ENCODE measurements at places on chromosomes 16 and 17.

GRCh38 chr16:13378151-13378550, 476.8 kb downstream of the SHISA9 start:
- no peak for ATAC-seq

GRCh38 chr16:89491238-89491869, 993 bp upstream of the ANKRD11 start:
- peak; percentile 16 for ATAC-seq

GRCh38 chr16:16059895-16060590, 110.6 kb downstream of the ABCC1 start:
- no peak for ATAC-seq

DNA sequence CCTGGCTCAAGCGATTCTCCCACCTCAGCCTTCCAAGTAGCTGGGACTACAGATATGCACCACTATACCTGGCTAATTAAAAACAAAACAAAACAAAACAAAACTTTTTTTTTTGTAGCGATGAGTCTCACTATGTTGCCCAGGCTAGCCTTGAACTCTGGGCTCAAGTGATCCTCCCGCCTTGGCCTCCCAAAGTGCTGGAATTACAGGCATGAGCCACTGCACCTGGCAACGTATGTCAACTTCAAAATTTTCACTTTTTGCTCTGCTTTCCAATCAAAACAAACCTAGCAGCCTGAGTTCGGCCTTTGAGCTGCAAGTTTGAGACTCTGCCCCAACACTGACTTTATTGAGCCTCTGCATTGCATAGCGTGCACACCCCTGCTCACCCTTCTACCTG, 4.5 kb upstream of the RAI1 start:
- ATAC-seq = no peak

DNA sequence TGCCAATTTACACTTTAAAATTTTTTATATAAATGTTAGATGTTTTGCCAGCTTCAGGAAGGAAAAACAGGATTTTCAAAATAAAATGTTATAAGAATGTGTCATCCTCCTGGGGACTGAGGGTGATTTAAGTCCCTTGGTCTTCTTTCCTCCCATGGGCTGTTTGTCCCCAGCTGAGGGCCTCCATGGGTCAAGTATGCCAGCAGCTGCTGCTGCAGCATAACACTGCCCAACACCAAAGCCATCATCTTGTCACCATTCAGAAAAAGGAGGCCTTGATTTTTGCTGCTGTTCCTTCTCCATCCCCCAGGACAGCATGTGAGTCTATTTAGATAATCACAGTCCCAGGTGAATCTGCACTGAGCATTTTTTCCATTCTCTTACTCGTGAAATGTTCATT, 188.5 kb downstream of the LGALS9B start:
- ATAC-seq = no peak

- no peak for ATAC-seq
Measured at GRCh38 chr17:82693168-82693867, 5.2 kb downstream of the RAB40B start.

DNA sequence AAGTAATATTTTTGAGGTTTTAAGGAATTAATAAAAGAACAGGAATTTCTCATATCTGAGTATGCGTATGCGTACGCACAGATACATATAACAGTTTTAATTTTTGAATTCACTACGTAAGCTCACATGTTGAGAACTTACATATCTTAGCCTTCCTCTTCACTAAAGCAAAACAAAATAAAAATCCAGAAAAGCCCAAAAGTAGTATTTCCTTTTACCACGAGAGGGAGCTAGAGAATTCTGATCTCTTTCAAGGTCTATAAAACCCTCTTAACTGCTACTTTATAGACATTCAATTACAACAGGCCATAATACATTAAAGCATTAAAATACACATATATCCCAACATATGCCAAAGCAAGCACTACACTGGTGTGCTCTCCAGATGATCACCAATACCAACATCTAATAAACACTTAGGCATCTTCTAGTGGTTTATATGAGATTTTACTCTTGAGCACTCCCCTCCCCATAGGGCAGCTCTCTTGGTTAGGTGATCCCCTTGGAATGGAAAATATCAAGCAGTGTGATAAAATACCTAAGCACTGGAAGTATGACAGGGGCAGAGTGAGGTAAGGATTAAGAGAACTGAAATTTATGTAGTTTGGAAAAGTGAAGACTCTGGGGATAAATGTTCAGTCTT, 94.0 kb downstream of the SKAP1 start:
- peak; percentile 65 for ATAC-seq

DNA sequence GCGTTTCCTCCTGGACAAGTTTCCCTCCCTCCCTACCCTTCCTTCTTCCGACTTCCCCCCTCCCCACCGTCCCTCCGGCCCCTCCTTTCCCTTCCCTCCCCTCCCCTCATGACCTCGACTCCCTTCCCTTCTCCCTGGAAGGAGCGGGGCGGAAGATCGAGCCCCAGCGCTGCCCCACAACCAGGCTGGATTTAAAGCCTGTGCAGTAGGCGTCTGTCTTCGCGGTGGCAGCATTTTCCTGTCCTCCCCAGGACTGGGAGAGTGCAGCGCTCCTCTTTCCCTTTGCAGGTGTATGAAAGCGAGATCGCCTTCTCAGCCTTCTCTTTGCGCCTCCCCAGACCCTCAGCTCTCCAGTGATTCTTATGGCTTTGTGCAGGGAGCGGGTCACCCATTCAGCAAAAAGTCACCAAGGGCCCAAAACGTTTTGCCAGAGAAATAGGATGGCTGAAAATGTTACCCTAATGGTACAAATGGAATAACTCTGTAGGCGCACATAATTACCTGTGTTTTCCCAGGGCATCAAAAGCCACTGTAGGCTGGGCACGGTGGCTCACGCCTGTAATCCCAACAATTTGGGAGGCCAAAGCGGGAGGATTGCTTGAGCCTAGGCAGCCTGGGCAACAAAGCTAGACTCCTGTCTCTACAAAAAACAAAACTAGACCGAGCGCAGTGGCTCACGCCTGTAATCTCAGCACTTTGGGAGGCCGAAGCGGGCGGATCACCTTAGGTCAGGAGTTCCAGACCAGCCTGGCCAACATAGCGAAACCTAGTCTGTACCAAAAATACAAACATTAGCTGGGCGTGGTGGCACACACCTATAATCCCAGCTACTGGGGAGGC, 40.8 kb downstream of the SLFN12L start:
- no peak for ATAC-seq

DNA sequence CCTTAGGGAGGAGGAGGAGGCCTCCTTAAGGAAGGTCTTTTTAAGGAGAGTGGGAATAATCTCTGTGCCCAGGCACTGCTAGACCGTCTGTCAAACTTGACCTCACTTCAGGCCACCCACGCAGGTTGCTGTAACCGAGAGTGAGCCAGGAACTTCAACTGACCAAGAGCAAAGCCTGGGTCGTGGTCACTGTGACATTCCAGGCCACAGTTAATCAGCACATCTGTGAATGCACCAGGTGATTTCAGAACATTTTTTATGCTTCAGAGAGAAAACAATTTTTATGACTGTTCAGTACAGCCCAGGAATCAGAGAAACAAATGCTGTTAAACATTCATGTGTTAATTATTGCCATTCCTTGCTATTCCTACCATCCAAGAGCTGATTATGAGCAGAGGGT, 226.6 kb upstream of the ASIC2 start:
- no peak for ATAC-seq

GRCh38 chr17:15501282-15501681, 33.9 kb upstream of the CDRT4 start:
- no peak for ATAC-seq

DNA sequence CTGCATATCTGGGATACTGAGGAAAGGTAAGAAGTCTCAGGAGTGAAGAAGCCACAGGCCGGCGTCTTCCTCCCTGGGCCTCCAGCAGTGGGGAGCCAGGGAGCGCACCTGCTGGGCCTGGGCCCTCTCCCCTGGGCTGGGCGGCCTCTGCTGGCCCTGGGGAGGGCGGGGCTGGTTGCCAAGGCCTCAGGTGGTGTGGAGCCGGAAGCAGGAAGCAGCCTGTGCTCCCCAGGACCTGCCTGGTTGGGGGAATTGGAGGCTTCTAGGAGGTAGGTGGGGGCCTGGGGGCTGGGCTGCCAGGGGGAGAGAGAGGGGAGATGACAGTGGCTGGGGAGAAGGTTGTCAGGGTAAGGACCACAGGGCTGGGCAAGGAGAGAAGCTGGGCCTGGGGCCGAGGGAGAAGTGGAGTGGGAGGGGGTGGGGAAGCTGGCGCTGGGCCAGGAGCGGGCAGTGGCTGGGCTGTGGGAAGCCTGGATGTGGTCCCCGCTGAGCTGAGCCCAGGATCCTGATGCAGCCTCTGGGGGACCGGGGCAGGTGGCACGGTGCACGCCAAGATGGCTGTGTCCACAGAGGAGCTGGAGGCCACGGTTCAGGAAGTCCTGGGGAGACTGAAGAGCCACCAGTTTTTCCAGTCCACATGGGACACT, at the start of gene SMIM22:
Gene SMIM22 (plus strand): TSS at position 189 of the 647 bp plus-strand sequence. CDS start 366 bp downstream, at position 555.
- no peak for ATAC-seq

DNA sequence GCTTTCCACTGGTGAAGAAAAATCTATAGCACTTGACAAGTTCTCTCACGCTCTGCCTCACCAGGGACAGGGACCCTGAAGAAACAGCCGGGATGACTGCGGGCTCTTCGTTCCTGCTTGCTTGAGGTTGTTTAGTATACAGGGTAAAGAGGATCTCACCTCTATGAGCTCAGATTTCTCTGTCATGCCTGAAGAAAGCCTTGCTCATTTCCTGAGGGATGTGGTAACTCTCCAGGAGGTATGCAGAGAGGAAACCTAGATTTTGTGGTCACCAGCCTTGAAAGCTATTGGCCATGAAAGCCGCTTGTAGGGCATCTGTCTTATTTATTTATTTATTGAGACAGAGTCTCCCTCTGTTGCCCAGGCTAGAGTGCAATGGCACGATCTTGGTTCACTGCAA, 23.2 kb downstream of the USP43 start:
- no peak for ATAC-seq

DNA sequence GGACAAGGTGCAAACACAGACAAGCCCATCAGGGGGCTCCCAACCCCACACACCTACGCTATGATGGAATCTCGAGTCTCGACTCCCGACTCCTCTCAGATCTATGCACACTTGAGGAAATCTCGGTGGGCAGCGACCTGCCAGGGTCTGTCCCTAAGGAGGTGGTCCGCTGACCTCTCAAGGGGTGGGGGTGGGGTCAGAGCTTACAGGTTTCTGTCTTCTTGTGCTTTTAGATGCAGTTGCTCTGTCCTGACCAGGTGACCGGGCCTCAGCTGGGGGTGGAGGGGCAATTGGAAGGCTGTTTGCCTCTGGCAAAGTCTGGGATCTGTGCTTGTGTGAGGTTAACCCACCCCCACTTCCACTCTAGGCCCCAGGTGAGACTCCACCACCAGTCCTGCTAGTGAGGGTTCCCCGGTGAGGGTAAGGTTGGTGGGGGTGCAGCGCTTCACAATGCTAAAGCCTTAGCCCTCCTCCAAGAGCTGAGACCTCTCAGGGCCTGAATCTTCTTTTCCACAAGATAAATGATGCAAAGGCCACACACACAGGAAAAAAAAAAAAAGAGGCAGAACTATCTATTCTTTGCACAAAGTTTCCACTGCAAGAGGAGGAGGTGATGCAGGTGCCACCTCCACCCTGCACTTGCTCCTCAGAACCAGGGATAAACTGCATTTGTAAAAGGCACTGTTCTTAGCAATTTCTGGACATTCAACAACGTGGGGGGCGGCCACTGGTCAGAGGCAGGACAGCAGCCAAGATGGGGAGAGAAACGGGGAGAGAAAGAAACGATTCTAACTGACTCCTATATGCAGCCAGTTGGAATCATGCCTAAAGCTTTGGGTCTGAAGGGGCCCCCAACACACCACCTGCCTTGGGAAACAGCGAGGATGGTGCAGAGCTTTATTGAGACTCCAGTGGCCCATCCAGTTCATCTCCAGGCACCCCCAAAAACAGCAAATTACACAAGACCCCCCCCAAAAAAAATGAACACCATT, 4.1 kb downstream of the CISD3 start:
- ATAC-seq = no peak

Data from SK-N-SH treated with all-trans-retinoic acid at 6 μM for 48 hours (cell line).